Activated CD4-positive, alpha-beta T cell treated with anti-CD3 and anti-CD28 coated beads for 48 hours (primary cell): ENCODE measurements at places on chromosomes 4 and X.
A peak's percentile ranks its signal among the peaks of the same experiment; 100 is the strongest.

DNA sequence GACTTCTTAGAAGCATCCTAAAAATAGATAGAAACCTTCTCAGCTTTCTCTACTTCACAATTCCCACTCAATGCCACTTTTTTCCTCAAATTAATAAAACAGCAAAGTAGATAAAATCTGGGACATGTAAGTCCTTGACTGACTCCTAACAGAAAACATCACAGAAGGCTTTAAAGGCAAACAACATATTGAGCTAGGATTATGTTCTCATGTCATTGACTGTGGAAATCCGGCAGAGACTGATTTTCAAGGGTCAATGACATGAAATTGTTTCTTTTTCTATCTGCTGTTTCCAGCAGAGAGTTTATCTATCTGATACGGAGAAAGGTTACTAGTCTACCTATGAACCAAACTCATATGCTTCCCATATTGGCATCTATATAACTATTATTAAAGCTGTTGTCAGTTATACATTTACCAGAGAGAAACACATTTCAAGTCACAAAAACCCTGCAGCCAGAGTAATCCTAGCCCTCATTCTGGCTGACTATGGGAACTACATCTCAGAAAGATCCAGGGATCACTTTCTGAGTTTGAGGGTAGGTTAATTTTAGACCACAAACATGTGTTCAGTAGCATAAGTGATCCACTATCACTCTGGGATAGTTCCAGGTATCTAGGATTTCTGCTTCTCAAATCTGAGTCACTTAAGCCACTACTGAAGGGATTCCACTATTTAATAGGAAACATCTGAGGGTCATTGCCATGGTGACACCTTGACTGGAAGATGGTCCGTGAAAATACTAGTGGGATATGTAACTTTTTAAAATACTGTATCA lies 147.6 kb downstream of the PPP3CA start:
- no peak for DNase-seq

DNA sequence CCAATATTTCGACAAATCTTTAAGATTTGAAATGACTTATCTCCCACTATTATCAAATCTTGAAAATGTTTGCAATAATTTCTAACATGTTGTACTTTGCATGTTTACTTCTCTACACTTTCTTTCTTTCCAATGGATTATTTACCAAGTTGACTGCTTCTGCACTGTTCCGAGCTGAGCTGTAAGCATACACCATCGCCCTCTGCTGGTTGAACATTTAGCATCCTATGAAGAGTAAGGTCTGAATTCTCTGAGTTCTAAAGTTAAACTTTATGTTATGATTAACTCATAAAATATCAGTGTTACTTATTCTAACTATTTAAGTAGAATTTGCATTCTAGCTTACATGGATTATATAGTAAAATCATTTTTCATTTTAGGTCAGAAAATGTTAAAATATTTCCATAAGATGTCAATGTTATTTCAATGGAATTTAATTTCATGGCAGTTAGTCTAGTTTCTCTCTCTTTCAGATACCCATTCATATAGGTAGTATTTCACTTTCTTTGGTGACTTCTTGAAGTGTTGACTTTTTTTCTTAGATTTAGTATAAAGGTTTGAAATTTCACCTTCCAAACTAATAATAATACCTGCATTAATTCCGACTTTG lies 137.4 kb downstream of the DKK2 start:
- DNase-seq = peak; percentile 37

DNA sequence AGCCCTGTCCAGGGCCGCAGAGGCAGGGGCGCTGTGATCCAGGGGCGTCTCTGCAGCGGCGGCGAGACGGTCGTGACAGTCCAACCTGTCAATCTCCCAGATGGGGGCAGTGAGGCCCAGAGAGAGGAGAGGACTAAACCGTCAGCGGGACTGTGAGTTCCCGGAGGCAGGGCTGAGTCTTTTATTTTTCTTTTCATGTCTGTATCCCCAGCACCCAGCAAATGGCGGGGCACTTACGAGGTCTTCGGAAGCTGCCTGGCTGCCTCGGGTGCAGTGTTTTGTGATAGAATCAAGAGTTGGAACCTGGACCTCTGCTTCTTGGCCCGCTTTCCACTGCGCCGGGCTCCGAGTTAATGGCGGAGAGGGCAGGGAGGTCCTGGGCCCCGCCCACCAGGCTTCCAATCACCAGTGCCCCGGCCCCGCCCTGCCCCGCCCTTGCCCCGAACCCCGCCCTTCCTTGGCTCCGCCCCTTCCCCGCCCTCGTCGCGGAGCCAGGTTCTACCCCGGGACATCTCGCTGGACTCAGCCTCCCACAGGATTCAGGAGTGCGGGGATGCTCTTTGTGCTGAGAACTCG lies 35.3 kb upstream of the GRPEL1 start:
- DNase-seq = peak; percentile 88

DNA sequence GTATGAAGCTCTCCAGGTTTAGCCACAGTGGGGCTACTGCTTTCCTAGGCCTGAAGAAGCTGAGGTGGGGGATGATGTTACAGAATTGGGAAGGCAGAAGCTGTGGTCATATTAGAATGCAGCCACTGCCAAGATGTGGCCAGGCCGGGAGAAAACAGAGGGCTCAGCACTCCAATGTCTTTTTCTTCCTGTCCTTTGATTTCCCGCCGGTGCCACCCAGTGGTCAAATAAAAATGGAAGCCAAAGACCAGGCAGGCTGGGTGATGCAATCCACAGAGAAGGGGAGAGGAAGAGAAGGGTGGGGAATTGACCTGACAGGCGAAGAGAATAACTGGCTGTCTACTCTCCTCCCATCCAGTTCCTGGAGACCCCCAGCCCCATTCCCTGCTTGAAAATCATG lies 94.9 kb upstream of the SHISA3 start:
- peak; percentile 6 for DNase-seq

GRCh38 chr4:23245203-23245832 lies 552.6 kb downstream of the GBA3 start:
- DNase-seq = no peak

- no peak for DNase-seq
These were observed 255.8 kb downstream of the COL25A1 start for GRCh38 chr4:109046471-109047201.

DNA sequence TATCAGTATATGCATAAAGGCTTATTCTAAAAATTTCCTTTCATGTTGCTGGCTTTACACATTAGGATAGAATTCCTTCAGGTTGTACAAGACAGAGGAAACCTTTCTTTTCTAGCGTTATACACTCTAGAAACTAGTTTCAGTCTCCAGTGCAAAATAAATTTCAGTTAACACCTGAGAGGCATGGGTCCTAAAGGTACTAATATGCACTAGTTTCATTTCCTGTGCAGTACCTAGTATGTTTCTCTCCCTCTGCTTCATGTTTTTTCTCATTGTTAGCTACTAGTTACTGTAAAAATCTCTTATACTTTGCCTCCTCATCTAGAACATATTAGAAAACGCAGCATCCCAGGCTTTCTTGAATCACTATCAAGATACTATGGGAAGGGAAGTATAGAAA lies 54.0 kb downstream of the SNX25 start:
- no peak for DNase-seq

DNA sequence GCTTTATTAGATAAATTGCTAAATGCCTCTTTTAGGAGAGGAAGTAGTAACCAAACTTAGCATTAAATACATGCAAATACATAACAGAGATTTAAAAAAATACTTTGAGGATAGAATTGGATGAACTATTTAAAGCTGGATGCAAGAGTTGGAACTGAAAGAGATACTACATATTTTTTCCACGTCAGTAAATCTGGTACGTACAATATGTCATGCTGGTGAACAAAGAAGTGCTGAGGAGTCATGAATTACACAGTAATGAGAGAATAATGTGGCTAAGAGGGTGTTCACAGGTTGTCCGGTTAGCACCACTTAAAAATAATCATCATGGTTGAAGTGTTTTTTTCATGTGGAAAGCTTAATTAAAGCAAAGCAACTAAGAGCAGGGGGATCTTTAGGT lies 184.1 kb upstream of the FRMPD4 start:
- DNase-seq = no peak

DNA sequence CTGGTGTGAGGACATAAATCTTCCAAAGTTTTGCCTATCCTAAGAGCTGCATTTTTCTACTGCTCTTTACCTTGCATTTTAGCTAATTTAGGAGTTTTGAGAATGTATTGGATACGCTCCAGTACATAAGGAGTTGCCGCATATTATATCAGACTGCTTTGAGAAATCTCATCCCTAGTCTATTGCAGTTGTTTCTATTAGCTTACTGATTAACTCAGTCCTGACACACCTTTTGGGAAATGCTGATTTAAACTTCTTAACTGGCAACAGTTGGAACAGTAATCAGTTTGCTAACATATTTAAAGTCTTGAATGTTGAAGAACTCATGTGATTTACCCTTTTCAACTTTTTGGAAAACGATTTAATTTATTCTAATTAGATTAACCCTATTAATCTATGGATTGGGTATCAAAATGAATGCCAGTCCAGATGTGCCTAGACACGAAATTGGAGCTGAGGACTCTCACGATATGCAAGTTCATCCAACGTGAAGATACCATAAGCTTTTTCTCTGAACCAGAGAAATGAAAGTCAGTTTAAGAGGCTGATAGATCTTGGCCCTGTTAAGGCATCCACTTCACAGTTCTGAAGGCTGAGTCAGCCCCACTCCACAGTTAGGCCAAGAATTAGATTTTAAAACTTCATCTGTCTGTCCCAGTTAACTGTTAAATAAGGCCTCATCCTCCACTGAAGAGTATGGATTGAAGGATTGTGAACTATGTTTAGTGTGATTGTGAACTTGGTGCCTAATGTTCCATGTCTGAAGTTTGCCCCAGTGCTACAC lies 90.0 kb downstream of the MAOA start:
- no peak for DNase-seq
